Activated T-cell treated with anti-CD3 and anti-CD28 coated beads for 1 hour (primary cell): ENCODE measurements at places on chromosomes 5 and 9.

GRCh38 chr5:135130261-135131215 lies 96.5 kb upstream of the PITX1 start:
- no peak for DNase-seq

DNA sequence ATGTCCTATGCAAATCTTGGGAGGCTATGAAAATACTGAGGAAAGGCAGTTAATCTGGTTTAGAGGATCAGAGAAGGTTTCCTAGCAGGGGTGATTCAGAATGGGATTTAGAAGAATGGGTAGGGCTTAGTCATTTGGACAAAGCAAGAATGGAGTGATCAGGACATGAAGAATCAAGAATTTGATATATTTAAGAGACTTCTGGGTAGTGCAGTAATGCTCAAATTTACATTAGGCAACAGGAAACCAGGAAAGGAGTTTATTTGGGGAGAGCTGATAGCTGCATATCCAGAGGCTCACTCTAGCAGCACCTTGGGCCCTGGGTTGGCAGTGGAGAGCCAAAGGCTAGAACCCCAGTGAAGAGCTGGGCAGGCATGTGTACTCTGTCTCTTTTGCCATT lies 78.9 kb upstream of the PAPPA start:
- no peak for DNase-seq

DNA sequence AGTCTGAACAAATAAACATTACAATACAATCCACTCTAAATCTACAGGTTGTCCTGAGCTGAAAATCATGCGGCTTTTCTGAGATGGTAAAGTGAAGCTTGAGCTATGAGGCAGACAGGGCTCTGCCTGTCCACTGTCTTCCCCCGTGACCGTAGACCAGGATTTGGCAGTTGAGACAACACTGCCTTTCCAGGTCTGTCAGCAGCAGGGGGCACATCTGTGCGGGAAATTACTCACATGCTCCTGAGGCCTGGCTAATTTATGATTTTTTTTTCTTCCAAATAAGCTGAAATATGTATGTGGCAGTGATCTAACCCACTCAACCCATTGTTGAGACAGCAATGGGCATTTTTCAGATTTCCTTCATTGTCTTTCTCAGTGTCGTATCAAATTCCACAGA lies 307.9 kb downstream of the FBXL7 start:
- no peak for DNase-seq

DNA sequence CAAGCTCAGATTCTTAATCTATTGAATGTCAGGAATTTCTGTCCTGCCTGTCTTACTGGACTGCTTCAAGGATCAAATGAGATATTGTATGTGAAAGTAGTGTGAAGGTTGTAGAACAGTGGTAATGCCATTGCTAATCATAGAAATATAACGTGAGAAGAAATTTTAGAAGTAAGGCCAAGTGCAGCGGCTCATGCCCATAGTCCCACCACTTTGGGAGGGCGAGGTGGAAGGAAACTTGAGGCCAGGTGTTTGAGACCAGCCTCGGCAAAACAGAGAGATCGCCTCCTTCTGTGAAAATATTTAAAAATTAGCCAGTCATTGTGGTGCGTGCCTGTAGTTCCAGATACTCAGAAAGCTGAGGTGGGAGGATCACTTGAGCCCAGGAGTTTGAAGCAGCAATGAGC lies 5.1 kb upstream of the HSPA5 start:
- DNase-seq, result no peak

DNA sequence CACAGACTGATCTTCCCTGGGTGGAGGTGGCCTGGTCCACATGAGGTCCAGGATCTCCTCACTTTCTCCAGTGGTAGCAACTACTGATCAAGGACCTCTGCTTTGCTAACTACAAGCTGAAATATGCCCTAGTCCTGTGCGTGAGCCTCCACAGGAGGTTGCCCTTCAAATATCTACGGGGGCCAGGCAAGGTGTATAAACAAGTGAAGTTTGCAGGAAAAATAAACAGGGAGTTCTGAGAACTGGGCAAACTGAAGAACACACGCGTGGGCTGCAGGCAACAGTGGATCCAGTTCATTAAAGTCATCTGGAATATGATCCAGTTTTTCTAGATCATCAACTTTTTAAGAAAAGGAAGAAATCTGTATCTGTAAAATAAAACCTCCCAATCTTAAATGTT lies 167.5 kb upstream of the NR3C1 start:
- DNase-seq, result no peak

DNA sequence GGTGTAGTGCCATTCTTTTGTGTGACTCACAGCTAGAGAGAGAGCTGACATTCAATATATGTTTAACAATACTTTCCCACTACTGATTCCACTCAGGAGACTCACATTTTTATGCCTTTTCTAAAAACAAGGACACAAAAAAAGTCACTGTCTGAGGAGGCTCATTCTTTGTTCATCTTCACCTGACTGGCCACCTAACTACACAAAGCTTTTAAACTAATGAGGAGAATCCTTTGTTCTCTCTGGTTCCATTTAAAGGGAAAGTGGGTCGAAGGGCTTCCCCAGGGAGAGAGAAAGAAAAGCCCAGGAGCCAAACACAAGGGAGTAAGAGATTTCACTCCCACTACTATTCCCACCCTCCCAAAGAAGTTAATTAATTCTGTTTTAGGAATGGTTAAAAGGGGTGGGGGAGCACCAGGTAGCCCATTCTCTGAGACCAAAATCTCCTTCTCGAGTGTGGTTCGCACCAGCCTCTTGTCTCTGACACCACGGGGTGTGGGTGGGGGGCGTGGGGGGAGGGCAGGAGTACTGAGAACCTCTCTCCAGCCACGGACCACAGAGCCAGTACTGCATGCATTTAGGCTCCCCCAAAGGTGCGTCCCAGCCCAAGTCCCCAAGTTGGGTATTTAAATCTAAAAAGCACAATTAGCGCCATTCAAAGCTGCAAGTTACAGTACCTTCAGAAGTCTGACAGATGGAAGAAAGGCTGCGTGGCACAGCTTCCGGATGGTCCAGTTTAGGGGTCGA lies 747 bp downstream of the TRPM3 start:
- no peak for DNase-seq

DNA sequence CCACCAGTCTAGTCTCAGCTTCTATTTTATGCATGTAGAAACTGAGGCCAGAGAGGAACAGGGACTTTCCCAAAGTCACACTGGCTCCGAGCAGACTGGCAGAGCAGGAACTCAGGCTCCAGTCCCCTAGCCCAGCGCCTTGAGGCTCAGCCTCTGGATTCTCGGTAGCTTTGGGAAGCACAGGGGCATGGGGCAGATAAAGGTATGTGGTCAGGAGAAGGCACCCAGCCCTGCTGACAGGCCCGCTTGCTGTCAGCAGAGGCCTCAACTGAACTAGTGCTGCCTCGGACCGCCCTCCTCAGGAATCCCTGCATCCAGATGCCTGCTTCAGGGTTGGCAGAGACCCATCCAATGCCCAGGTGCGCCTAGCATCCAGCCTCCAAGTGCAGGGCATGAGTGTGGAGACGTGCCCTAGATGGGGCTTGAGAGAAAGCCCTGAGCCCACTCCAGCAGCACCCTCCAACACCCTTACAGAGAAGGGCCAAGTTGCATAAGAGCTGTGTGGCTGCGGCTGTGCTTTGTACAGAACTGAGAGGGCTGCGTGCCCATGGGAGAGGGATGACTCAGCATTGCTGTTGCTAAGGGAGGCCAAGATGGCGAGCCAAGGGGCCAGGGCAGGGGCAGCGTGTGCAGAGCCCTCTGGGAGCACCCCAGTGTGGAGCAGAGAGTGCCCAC lies 168.6 kb downstream of the MACROH2A1 start:
- DNase-seq, result no peak

DNA sequence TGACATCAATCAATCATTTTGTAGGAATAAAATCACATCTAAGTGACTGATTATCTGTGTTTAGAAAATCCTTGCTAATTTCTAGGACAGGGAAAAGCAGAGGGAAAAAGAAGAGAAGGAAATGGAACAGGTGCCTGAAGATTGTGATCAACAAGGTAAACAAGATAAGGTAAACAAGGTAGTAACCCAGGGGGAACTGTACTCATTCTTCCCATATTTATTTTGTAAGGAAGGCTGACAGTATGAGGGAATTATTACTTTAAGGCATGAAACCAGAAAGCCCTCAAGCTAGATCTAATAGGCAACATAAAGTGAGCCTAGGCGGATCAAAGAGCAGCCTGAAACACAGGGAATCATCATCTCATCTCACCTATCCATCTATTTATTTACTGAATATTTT lies 231.1 kb downstream of the MLLT3 start:
- DNase-seq, result no peak

GRCh38 chr5:23494558-23494957 lies 12.9 kb upstream of the PRDM9 start:
- no peak for DNase-seq

- DNase-seq, result no peak
Measured at GRCh38 chr9:69145144-69145715, 28.8 kb upstream of the TJP2 start.

DNA sequence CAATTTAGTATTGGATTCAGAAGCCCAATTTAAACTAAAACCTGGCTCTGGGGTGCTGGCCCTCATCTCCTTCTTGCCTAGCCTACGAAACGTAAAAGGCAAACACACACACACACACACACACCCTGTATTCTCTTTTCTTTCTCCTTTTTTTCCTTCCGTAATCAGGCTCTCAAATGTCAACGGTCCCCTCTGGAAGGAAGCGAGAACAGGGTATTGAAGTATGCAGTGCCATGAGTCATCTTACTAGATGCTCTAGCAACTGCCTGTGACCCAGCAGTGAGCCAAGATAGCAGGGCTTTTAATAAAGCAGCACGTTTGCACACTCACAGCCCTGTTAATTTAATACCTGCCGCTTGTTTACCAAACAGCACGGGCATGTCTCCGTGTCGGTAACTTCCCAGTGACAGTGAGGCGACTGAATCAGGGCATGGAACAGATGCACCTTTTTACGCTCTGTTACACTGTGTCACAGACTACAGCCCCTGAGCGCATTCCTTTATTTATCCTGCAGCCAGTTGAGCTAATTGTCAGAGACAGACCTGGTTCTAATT lies 243.8 kb downstream of the BNC2 start:
- DNase-seq, result no peak

DNA sequence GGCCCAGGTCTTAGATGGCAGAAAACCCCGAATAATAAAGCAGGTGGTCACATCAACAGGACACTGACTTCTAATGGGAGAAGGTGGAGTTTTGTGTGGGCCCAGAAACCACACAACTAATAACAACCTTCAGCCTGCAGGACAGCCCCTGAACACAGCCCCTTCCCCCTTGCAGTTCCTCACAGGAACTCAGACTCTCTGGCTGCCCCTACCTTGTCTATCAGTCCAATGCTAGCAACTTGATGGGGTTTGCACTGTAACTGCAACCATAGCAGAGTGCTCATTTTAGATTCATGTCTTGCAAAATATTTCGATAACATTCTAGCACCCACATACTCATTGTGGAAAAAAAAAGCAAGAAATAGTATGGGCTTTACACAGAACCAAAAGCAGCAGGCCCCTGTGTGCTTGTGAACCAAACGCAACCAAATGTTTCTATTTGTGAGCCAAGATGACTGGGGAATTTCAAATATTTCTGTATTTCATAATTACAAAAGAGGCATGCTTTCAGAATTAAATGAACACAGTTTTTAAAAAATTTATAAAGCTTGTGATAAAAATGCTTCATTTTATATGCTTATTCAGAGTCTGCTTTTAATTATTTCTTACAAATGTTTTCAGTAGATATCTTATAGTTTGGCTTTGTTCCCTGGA lies 62.7 kb upstream of the PDE4D start:
- no peak for DNase-seq

GRCh38 chr5:53923961-53924360 lies 363.5 kb downstream of the NDUFS4 start:
- no peak for DNase-seq
